Bronchial smooth muscle cell (primary cell): ENCODE measurements at places on chromosomes 5 and 9. TPM values are rescaled to one million over a fixed set of nuclear protein-coding genes. Genes with fewer than 3 reads are reported as not detected.

The JAKMIP2 gene
- total RNA-seq = 0.94 and 1.3 TPM in 2 replicates

The C1QTNF3 gene
- total RNA-seq = 1.1 and 1.3 TPM in 2 replicates

The FAM153A gene
- total RNA-seq = not detected in 2 replicates

The CAMLG gene
- 56.8 and 61.3 TPM in 2 replicates for total RNA-seq

The MEGF9 gene
- 5.9 and 7.9 TPM in 2 replicates for total RNA-seq

The GPR150 gene
- total RNA-seq = under 0.01 and 0.32 TPM in 2 replicates

The NME5 gene
- 2.7 and 3.9 TPM in 2 replicates for total RNA-seq

The CCNG1 gene
- 325 and 459 TPM in 2 replicates for total RNA-seq

The PCDHA11 gene
- 0.09 and 0.16 TPM in 2 replicates for total RNA-seq
